ENCODE measurements at places on chromosomes 5 and 9.

- no peak for DNase-seq
Measured at GRCh38 chr5:81909677-81910076, 62.1 kb upstream of the ATG10 start.

DNA sequence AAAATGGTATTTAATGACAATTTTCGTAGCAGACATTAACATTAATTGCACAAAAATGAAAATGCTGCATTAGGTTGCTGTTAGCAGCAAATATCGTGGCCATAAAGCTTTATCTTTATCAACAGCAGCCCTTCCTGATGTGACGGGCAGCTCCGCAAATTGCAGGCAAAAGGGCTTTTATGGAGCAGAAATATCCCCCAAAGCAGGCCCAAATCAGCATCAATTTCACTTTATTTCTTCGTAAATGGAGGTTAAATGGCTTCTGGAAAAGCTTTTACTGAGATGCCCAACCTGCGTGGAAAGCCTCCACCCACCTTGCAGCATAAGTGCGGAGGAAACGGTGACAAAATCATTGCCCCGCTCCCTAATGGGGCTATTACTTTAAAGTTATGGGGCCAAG lies 77.9 kb upstream of the BARHL1 start:
- no peak for DNase-seq

DNA sequence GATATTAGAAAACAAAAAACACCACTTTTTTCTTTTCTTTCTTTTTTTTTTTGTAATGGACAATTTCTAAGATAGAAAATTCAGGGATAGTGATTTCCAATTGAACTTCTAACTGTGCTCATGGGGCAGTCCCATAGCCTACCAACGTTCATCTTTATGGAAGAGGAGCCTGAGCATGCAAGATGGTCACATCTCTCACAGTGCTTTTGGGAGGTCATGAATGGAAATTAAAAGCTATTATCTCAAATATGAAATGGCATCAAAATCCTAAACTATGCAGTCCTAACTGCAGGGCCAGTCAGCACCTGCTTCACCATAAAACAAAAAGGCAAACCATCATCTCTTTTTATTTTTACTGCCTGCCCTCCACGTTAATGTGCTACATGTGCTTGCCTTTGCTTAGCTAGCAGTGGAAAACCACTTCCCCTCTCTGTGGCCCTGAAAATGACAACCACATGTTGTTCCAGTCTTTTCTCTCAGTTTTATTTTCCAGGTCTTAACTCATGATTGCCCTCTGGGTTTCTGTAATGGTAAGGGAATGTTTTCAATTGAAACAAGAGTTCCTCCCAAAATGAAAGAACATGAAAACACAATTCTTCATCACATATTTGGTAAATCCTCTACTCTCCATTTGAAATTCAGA lies 16.7 kb downstream of the IFNB1 start:
- DNase-seq: no peak

DNA sequence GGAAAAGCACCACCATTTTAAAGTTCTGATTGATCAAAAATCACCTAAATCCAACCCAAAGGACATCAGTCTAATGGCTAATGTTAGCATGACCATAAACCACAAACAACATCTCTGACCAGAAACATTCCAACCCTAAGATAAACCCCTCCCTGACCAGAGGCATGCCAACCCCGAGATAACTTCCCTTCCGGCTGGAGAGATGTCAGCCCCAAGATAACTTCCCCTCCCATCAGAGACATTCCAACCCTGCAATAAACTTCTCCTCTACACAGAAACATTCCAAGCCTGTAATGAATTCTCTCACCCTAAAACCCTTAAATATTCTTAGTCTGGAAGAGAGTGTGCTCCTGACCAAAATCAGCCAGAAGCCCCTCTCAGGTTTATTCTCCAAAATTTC lies 364.3 kb downstream of the KCNN2 start:
- no peak for DNase-seq

DNA sequence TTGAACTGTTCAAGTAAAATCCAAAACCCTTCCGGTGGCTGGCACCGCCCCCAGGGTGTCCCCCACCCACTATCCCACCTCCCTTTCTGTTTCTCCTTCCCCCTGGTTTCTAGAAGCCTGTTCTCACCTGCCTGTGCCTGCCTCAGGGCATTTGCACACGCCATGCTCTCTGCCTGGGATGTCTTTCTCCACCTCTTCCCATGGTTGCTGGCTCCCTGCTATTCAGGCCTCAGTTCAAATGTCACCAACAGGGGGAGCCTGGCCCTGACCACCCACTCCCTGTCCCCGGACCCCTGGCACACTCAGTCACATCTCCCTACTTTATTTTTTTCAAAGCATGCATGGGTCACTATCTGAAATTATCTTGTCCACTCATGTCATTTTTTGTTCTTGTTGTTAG lies 39.9 kb upstream of the EEIG1 start:
- DNase-seq: no peak

GRCh38 chr5:34721327-34721726 lies 65.2 kb downstream of the RAI14 start:
- DNase-seq: no peak
